ENCODE measurements at places on chromosomes 5 and 9. TPM values are rescaled to one million over a fixed set of nuclear protein-coding genes. Genes with fewer than 3 reads are reported as not detected.

C9orf152 gene
- total RNA-seq, result 0.60 TPM

DNA sequence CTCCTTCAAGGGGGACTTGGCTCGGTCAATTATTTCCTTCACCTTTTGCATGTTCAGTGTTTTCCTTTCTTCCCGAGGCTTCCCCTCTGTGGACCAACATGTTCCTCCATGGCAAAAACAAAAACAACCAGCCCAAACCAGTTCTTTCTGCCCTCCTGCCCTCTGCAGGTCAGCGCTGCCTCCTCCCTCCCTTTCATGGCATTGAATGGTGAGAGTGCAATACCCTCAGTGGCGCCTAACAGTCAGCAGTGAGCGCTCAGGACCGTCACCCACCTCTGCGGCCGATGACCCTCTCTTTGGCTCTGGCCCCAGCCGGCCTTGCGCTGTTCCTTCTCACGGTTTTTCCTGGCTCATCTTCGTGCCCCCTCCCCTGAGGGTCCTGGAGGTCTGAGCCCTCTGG is 34.4 kb upstream of the GNE start:
- ATAC-seq, result no peak

DNA sequence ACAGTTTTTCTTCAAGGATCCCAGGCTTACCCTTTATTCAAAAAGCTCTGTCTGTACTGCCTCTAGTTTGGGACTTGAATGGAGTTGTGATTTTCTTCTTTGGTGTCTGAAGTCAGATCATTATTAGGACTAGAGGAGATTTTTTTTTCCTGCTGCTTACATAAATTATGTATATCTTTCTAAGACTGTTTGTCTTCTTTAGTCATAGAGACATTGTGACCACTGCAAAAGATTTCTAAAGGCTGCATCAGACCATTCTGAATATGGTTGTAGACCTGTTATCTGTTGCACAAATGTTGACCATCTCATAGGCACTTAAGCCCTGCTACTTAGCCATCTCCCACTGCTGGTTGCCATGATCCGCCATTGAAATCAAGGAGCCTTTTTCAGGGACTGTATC is 238.5 kb upstream of the SMARCA2 start:
- ATAC-seq, result no peak

- peak; percentile 65 for ATAC-seq
Measured at GRCh38 chr9:98117984-98118639, 910 bp downstream of the TRIM14 start.

GRCh38 chr9:103617046-103617445 is 477.1 kb upstream of the SMC2 start:
- ATAC-seq, result no peak

DNA sequence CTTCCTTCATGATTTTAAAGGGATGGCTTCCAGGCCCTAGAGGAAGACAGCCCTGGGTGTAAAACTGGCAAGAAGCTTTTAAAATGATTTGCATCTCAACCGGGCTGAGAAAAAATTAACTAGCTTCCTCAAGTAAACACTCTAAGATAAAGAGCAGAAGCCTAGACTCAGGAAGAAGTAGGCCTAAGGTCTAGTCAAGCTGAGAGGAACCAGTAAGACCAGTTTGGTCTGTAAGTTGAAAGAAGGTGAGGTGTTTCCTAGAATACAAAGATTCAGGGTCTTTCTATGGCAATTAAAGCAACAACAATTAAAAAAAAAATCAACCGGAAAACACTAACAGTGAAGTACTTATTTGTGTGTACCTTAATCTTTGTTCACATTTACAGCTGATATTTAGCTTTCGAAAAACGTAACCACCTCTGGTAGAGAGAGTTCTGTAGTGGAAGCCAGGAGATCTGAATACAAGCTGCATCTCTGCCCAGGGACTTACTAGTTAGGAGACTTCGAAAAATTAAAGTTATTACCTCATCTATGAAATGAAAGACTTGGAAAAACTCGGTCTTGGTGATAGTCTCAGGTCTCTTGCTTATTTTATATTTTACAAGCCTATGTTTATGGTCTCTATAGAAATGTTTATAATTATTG is 75.7 kb downstream of the TUSC1 start:
- ATAC-seq, result peak; percentile 87

RAD1 gene
- 11.2 TPM for total RNA-seq

FRMPD1 gene
- 0.04 TPM for total RNA-seq

DNA sequence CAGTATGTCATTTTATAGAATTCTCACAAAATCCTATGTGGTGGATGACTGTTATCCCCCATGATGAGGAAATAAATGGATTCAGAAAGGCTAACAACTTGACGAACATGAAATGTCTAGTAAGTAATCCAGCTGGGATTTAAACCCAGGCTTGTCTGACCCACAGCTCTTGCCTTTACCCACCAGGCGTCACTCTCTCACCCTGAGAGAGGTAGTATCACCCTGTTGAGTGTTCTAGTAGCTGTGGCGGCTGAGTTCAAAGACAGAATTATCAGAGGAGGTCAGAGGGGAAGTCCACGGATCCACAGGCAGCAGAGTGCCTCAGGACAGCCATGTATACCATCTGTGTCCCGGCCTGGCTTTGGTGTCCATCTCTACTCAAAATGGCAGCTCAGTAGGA is 113.8 kb downstream of the ZNF462 start:
- ATAC-seq, result no peak

DNA sequence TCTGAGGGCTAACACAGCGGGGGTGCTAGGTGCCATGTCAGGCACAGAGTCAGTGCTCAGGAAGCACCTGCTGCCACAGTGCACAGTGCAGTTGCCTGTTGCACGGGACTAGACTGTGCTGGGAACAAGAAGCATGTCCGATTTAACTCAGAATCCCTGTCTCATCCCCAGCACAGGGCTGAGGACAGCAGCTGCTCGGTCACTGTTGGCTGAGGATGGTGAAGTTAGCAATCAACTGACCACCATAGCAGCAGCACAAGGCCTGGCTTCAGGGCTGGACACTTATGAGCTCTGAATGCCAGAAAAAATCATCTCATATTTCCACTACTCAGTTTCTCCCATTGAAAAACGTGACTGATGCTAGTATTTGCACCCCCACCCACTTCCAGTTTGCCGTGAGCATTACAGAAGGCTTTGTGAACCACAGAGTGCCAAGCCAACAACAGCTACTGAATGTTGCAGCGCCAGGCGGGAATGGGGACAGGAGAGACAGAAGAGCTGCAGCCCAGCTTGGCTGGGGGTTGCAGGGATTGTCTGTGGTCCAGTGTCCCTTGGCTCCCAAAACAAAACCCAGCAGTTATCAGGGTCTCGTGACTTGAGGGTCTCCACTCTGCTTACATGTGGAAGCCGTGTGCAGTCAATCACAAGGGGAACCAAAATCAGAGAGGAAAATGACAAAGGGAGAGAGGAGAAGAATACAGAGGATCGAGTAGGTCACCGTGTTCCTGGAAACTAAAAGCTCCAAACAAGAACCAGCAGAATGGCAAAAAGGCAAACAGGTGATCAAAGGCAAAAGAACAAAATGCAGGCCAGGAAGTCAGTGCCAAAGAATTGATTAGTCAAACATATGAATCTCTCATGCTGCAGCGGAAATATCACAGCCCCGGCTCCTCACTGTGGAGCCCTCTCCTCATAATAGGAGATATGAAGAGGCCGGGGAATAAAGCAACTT is 155.6 kb downstream of the CRB2 start:
- ATAC-seq, result no peak

- ATAC-seq, result no peak
Measured at GRCh38 chr9:132141344-132141947, 20.4 kb upstream of the NTNG2 start.

ERMP1 gene
- total RNA-seq, result 38.1 TPM

- peak; percentile 57 for ATAC-seq
Measured at GRCh38 chr5:163473635-163474243, 13.3 kb downstream of the HMMR start.

DNA sequence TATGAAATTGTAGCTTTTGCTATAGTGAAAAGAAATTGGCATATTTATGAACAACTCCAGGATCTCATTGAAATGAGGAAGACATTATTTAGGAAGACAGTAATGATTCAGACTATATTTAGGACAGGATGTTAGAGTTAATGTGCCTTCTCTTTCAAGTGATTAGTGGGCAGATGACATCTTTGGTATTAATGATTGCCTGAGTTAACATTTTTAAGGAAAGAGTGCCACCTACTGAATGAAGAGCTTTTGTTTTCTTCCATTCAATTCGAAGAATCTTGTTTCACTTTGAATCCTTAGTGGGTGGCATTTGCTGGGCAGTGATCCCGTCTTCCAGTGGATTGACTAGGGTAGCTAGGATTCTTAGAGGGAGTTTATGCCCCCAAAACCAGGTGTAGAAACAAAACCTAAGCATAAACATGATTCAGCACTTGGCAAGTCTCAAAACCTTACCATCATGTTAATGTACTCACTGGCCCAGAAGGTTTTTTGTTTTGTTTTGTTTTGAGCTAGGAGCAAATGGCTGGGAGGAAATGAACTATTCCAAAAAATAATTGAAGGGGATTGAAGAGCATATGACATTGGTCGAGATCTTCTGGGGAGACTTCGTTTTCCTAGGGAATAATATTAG is 23.2 kb downstream of the MAP3K1 start:
- ATAC-seq, result peak; percentile 60

DNA sequence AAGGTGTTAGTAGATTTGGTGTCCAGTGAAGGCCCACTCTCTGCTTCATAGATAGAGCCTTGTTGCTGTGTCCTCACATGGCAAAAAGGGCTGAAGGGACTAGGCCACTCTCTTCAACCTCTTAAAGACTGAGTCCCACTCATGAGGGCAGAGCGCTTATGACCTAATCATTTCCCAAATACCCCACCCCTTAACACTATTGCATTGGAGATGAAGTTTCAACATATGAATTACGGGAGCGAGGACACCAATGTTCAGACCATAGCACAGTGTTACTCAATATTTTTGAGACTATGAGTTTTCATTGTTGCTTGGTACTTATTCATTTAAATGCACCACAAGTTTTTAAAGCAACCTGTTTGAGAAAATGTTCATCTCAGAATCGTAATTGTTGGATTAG is 8.8 kb upstream of the OTULINL start:
- no peak for ATAC-seq

GRCh38 chr5:169195601-169196000 is 105.3 kb downstream of the SLIT3 start:
- ATAC-seq, result no peak

DNA sequence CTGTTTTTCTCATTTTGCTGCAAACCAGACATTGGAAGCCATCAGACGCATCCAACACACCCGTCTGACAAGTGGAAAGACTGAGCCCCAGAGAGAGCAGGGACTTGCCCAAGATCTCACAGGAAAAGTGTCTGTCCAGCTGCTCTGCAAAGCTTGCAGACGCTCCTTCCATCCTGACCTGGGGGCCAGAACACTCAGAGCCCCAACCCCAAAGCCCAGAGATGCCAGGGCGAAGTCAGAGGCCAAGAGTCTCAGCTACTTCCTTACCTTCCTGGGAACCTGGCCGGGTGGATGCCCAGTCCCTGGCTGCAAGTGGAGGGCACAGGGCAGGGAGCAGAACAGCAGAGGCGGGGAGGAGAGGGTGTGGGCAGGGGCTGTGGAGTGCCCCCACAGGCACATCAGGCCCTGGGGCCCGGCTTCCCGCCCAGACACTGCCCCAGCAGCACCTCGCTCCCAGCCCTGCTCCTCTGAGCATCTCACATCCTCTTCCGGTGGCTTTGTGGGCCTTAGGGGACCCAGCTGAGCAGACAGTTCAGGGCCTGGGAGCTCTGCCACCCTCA is 9.7 kb upstream of the RALGDS start:
- no peak for ATAC-seq

DNA sequence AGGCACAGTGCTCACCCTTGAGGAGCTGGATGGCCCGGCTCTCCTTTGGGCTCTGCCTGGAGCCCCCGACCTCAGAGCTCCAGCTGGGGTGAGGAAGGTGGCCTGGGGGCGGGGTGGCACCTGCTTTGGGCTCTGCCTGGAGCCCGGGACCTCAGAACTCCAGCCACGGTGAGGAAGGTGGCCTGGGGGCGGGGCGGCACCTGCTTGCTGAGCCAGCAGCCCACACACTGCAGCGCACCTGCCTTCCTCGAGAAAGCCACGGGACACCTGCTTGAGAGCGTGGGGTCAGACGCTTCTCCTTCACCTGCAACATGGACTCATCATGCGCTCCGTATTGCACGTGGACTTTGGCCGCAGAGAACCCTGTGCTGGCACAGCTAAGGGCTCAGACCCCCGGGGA is 51.8 kb downstream of the IRX2 start:
- no peak for ATAC-seq

PCDH12 gene
- 0.40 TPM for total RNA-seq
